ENCODE measurements at places on chromosomes 2 and 18. TPM values are rescaled to one million over a fixed set of nuclear protein-coding genes. Genes with fewer than 3 reads are reported as not detected.

DNA sequence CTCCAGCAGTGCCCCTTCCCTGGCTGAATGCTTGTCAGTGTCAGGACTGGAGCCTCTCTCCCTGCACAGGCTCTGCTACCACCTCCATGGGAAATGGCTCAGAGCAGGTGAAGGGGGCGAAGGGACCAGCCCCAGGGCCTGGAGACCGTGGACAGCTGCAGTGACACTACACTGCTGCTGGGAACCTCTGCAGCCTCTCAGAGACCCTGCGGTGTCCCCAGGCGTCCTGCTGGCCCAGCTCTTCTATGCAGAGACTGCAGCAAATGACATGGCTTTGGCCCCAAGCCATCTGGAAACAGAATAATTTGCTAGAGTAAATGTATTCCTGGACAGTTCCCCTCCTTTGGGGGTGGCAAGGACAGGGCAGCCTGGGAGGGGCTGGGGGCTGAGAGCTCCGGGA lies 53.2 kb downstream of the CIB4 start:
- no peak for DNase-seq

GRCh38 chr2:100752628-100753333 lies 67.2 kb upstream of the NPAS2 start:
- no peak for DNase-seq

DNA sequence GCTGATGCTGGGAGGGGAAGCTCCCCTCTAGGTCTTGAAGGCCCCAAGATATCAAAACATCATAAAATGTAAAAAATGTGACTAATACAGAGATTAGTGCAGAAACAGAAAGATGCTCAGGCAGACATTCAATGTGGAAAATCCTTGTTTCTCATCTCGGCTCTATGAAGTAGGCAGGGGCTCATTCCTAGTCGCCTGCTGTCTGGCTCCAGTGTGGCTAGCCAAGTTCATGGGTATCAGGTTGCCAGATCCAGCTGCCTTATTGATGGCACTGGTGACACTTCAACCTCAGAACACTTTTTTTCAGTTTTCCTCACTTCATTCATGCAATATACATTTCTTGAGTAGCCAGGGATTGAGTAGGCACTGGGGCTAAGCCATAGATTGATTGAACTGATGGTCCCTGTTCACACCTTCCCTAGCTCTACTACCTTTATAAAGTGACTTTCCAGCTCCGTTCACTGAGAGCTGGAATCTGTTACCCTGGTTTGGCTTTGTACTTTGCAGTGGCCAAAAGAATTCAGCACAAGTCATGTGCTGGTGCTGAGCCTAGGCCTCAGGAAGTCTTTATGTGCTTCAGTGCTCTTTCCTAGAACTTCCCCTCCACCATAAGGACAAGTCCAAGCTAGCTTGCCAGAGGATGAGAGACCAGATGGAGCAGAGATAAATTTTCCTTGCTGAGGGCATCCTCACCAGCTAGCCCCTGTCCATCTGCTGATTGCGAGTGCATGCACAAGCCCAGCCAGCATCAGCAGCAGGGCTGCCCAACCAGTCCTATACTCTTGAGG lies 373.6 kb upstream of the ST6GAL2 start:
- no peak for DNase-seq

DNA sequence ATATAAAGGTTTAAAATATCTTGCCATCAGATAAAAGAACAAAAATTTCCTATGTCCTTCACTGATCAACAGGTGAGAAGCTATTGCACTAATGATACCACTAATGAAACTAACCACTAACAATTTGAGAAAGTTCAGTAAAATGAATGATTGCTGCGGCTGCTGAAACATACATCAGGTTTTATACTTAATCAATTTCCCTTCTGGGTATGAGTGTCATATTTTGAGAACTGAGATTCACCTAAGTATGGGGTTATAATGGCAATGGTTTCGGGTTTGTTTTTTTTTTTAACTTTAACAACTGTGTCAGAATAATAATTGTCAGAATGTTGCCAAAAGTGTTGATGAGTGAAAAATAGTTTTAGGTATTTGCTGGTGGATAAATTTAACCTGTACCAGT lies 151.3 kb upstream of the SLC39A10 start:
- DNase-seq, result no peak

- DNase-seq, result no peak
These were observed 101.3 kb downstream of the RAD51AP2 start for GRCh38 chr2:17416884-17417391.

DNA sequence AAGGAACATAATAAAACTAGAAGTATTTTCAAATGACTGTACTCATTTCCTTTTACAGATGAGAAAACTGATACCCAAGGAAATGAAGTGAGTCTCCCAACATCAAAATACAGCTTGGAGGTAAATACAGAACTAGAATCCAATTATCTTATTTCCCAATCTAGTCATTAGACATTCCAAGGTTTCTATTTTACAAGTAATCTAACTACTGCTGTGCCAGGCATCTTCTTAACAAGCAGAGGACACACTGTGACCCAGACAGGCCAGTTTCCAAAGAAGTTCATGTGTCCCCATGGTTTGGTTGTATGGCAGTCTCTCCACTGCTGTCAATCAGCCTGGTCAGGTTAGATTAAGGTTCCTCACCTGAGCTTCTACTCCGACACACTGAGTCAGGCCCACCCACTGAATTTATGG lies 143.5 kb downstream of the THADA start:
- DNase-seq, result no peak

DNA sequence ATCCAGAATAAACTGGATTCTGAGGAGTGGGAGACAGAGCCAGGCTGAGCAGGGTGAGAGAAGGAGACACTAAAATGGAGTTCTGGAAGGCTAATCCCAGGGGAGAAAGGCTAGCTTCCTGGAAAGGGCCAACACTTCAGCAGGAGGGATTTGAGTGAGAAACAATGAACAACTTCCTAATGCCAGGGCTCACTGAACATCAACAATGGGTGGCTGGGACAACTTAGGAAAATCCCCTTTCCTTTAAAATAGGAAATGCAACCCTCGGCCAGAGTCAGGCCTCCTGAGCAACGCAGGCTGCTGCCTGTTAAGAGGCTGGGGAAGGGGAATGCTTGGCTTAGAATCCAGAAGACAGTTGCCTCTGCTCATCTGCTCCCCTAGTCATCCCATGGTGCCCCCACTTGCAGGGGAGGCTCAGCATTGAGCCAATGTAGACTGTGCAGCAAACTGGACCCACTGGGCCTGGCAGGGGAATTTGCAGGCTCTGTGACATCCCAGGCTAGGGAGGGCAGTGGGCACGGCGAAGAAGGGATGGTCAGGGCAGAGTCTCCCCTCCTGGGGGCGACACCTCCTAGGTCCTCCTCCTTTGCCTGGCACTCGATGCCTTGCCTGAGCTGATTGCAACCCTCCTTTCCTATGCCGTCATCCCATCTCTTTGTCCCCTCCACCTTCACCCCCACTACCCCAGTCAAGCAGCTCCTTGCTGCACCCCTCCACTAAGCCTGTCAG lies 182.5 kb downstream of the TNS1 start:
- DNase-seq, result no peak

GRCh38 chr18:63062246-63062645 lies 257.3 kb downstream of the BCL2 start:
- DNase-seq, result no peak

DNA sequence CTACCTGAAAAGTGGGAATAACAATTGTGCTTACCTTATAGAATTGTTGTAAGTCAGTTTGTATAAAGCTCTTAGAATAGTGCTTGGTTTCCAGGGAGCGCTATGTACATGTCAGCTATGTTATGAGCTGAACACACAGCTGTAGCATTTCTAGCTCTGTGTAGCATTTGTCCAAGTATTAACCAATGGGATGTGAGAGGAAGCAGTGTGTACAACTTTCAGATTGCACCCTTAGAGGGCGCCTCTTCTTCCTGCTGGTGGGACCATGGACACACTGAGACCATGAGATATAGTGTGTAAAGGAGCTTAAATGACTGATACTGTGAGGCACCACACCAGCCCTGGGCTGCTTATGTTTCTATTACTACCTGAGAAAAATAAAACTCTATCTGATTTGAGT lies 380.2 kb downstream of the LNPK start:
- DNase-seq, result no peak

DNA sequence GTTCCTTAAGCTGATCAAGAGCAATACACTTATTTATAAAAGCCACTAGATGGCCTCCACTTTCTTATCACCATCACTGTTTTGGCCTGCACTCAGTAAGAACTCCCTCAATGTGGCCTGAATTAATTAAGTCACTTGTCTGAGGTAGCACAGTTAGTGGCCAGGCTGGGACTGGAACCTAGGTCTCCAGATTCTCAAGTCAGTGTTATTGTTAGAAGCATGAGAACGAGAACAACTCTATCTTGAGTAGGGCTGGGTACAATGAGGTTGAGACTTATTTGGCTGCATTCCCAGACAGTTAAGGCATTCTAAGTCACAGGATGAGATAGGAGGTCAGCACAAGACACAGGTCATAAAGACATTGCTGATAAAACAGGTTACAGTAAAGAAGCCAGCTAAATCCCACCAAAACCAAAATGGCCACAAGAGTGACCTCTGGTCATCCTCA lies 115.8 kb downstream of the SS18 start:
- DNase-seq, result no peak

DNA sequence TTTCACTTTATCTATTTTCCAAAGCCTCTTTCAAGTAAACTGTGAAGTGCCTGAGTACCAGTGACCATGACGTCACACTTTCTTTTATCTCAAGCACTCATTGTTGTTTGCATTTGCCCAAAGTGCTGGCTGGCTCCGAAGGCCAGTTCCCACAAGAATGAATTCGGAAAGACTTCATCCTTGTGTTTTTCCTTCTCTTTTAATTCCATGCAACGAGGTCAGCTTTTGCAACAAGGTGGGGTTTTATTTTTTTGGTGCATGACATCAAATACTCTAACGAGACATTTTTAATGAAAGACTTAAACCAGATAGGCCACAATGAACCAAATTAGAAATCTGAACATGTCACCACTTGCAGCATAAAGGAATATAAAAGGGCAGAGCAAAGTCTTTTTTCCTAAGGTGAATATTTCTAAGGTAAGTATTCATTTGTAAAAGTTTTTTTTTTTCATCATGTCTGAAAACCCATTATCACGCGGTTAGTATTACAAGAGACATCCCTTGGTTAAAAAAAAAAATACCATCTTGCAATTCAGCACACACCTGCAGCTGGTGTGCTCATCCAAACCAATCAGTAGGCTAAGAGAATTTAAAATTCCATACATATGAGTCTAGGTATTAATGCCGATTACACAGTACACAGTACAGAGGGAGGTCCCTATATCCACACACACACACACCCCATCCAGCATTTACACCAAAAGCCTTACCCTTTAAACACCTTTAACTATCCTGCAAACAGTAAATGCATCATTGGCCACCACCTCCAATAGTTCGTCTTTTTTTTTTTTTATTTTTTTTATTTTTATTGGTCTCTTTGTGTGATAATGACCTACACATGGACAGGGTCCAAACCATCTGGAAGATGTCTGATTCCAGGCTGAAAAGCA lies 2.3 kb downstream of the ARL4C start:
- no peak for DNase-seq

GRCh38 chr2:57313678-57314077 lies 732.9 kb upstream of the VRK2 start:
- DNase-seq, result no peak

DNA sequence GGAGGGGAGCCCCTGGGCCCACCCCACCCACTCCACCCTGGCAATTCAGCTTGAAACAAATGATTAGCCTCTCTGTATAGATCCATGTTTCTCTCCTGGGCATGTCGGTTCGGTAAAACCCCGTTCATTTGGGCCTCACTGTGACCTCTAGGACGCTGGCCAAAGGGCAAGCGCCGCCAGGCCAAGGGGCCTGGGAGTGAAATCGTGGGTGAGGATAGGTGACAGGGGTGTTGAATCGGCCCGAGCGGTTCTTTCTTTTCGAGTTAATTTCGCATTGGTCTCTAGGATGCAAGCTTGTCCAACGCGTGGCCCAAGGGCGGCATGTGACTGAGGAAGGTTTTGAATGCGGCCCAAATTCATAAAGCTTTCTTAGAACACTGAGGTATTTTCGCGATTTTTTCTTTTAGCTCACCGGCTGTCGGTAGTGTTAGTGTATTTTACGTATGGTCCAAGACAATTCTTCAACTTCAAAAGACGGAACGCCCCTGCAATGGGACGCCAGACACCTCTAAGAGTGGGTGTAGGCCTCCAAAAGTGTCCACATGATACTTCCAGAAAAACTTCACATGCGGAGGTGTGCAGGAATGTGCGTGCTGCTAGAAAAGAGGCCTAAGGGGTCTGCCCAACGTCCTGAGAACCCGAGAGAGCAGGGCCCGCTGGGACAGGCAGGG lies 9.8 kb upstream of the ARID5A start:
- DNase-seq, result no peak

DNA sequence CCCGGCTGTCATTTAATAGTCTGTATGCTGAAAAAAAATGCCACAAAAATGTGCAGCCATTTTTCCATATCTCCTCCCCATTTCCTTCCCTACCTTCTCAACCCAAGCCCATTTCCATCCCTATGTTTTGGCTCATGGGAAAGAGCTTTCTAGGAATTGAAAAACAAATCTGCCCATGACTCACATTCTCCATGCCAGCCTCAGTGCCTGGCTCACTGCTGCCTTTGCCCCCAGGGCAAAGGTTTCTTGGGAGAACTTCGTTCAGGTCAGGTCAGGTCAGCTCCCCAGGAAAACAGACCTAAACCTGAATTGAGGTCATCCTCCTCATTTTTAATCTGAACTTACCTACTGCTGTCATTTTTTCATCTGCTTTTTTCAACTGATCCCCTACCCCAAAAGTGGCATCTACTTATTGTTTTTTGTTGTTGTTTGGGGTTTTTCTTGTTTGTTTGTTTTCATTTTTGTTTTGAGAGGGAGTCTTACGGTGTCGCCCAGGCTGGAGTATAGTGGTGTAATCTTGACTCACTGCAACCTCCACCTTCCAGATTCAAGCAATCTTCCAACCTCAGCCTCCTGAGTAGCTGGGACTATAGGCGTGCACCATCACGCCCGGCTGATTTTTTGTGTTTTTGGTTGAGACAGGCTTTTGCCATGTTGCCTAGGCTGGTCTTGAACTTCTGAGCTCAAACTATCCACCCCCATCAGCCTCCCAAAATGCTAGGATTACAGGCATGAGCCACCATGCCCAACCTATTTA lies 66.7 kb downstream of the FECH start:
- no peak for DNase-seq

DNA sequence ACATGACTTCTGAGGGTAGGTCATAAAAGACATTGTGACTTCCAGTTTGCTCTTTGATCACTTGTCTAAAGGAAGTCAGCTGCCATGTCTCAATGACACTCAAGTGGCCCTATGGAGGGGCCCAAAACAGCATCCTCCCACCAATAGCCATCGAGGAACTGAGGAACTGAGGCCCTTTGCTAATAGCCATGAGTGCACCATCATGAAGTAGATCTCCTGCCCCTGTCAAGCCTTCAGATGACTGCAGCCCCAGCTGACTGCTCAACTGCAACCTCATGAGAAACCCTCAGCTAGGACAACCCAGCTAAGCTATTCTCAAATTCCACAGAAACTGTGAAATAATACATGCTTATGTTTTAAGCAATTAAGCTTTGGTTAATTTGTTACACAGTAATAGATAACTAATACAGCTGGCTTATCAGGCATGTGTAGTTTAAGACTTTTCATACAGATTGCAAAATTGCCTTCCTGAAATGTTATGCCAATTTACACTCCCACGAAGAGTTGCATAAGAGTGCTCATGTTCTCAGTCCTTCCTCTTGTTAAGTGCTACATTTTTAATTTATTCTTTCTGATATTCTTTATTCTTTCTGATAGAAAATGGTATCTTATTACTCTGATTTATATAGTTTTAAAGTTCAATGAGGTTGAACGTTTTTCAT lies 105.6 kb upstream of the NDUFV2 start:
- DNase-seq, result no peak

Gene MC2R
- not detected for total RNA-seq

Gene CNOT9
- 81.2 TPM for total RNA-seq

Gene FNDC4
- 14.7 TPM for total RNA-seq

Gene IKZF2
- total RNA-seq, result 5.8 TPM

Gene KCNJ13
- not detected for total RNA-seq

Data from H1 (cell line).